ENCODE measurements at places on chromosomes 12 and 14.

GRCh38 chr12:48985901-48986300 is 7.8 kb downstream of the WNT1 start:
- no peak for DNase-seq

DNA sequence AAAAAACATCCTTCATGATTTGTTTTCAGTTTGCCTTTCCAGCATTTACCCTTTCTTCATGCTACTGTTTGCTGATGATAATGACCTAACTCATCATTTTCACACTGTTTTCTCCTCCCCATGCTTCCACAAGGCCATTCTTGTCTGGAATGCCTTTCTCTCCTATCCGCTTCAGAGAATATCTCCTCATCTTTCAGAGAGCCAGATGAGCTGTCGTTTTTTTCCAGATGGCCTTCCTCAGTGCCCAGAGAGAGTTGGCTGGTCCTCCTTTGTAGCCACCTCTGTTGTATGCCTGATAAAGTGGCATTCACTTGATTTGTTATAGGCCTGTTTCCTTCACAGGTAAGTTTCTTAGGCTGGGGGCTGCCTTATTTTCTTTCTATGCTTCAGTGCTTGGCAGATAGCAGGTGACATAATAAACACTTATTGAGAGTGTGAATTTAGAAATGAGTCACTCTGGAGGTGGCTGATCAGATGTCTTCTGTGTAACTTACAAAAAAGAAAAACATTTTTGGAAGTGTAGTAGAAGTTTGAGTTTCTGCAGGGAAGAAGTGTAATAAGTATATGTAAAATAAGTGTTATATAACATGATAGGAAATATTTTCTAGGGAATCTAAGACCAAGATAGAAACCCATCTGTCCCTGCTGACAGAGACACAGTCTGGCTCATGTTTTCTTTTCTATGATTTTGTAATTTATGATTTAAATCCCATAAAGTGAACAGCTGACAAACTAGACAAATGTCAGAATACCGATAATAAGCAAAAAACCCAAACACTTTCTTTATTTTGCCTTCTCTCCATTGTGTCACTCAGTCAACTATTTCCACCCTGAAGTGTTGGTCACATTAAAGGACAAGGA is 174.5 kb downstream of the DACT1 start:
- no peak for DNase-seq

GRCh38 chr12:15987696-15988095 is 76.6 kb downstream of the DERA start:
- no peak for DNase-seq

- DNase-seq: no peak
Observed at GRCh38 chr12:93762059-93762719, 85.0 kb downstream of the CRADD start.

- DNase-seq: no peak
Observed at GRCh38 chr12:53053218-53054111, 3.6 kb downstream of the TNS2 start.

GRCh38 chr14:45467023-45467422 is 214.0 kb upstream of the MIS18BP1 start:
- no peak for DNase-seq

DNA sequence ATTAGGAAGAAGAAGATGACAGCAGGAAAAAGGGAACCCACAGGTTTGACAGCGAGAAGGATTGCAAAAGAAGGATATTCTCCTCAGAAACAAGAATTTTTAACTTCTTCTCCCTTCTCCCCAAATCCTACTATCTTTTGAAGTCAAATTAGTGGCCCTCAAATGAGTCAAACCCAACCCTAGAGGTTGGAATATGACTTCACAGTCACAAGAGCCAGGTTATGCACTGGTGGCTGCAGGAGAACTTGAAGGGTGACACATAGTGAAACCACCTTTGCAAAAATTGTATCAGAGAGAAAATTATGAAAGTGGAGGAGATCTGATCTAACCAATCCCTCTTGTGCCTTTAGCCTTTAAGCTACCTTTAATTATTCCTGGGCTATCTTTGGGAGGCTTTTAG is 386.2 kb upstream of the CCDC196 start:
- no peak for DNase-seq

DNA sequence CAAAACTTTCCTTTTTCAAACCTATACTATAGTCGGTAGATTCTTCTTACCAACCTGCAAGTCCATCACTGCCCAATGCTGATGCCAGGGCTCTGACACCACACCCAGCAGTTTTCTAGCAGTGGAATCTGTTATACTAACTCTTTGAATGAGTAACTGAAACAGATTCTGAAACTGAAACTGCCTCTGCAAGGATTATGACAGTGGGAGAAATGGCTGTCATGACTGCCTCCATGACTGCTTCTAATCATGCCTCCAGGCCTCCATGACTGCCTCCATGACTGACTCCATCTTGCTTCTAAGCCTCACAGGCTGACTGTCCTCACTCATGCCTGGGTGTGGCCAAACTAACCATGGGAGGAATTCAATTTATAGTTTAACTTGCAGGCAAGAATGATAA is 29.4 kb upstream of the OXA1L start:
- DNase-seq: no peak

GRCh38 chr12:29224572-29224971 is 75.5 kb downstream of the FAR2 start:
- DNase-seq: no peak

GRCh38 chr14:89586258-89587135 is 169.5 kb upstream of the FOXN3 start:
- no peak for DNase-seq

DNA sequence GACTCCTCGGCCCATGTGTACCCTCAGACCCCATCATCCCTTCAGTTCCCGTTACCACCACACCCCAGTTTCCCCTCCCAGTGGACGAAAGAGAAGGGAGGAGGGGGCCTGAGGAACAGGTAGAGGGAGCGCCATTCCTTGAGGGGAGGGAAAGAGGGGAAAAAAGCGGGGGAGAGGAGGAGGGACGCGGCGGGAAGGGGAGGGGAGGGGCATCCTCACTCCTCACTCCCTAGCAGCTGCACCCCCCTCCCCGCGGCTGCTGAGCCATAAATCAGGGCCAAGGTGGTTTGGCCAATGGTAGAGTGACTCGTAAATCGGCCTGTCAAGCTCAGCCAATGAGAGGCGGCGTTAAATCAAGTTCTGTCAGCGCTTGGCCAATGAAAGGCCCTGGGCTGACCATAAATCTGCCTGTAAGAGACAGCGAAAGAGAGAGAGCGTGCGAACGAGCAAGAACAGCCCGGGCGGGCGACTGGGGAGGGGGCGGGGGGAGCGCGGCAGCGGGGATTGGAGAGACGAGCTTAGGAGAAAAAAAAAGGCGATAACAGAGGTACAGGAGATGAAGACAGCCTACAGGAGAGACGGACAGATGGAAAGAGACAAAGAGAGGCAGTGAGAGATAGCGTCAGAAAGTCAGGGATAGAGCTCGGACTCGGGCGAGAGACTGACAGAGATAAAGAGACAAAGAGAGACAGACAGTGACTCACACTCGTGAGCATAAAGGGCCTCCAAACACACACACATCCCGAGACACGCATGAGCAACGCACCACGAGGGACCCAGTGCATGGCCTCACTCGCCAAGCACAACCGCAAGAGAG is 5.1 kb downstream of the GPR84 start:
- DNase-seq: peak; percentile 79

GRCh38 chr12:69039911-69040310 is 106.9 kb upstream of the CPM start:
- DNase-seq: no peak

DNA sequence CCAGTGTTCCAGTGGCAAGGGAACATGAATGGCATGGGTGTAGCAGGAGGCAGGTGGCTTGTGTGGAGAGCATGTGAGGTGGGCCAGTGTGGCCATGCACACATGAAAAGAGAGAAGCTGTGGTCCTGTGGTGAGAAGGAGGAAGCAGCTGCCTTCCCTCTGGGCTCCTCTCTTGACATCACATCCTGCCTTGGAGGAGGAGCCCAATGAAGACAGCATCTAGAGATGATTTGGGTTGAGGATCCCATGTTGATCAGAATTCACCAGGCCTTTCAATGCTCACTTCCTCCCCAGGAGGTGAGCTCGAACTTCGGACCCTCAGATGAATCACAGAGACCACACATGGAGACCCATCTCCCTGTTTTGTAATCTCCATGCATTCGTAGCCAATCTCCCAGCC is 82.6 kb downstream of the LRRC74A start:
- peak; percentile 20 for DNase-seq

DNA sequence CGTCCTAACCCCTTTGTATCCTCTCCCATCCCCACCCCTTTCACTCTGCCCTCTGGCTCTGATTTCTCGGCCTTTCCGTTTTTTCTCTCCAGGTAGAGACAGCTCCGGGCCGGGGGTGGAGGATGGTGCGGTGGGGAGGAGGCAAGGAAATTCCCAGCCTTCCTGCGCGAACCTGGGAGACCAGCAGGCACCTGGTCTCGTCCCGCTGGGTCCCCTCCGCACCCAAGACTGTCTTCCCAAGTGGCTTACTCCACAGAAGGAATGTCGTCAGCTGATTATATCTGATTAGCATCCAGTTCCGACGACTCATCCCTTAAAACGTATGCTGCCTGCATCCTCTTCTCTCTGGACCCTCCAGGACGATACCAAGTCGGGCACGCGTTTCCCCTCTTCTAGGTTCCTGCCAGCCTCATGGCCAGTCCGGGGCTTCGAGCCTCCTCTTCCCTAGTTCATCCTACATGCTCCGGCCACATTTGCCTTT is 42.2 kb upstream of the CAPRIN2 start:
- no peak for DNase-seq

DNA sequence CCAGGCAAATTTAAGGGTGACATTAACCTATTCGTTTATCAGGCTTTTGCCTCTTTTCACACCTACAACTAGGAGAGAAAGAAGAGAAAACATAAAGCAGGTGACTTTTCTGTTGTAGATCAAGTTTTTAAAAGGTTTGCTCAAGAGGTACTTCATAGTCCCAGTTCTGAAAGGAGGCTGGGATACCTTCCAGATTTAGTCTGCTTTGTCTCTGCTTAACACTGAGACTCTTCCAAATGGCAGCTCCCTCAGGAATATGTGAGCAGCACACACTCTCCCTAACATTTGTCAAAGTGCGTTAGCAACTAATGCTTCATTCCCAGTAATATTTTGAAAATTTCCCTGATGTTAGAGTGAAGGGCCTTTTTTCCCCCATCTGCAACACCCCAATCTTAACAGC is 133.7 kb upstream of the RASSF8 start:
- no peak for DNase-seq

- no peak for DNase-seq
Observed at GRCh38 chr12:48129376-48129775, 10.2 kb downstream of the PFKM start.

- no peak for DNase-seq
Observed at GRCh38 chr14:94561656-94562010, 391 bp downstream of the SERPINA4 start.

DNA sequence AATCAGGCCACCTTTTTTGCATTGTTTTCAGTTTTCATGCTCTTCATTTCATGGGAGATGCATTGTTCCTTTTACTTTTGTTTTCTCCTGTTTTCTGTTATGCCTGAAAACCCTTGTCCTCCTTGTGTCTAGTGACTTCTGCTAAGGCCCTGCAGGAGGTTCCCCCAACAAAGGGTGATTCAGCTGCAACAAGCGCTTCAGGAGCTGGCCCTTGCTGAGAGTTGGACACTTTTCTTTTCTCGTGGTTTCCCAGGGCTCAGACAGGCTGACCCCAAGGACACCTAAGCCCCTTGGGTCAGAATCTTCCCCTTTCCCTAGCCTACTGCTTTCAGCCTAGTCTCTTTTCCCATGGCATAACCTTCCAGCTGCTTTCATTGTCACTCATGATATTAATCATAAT is 98.9 kb downstream of the PLXNC1 start:
- DNase-seq: no peak
